ENCODE measurements at places on chromosomes 12 and 14.
A peak's percentile ranks its signal among the peaks of the same experiment; 100 is the strongest.

DNA sequence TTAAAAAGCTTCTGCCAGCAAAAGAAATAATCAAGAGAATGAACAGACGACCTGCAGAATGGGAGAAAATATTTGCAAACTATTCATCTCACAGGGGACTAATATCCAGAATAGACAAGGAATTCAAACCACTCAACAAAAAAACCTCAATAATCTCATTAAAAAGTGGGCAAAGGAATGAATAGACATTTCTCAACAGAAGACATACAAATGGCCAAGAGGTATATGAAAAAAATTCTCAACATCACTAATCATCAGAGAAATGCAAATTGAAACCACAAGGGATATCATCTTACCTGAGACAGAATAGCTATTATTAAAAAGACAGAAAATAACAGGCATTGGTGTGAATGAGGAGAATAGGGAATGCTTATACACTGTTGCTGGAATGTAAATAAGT lies 270.0 kb downstream of the DACT1 start:
- DNase-seq = no peak

- DNase-seq = no peak
Observed at GRCh38 chr14:23939607-23940326, 13.8 kb upstream of the DHRS4 start.

DNA sequence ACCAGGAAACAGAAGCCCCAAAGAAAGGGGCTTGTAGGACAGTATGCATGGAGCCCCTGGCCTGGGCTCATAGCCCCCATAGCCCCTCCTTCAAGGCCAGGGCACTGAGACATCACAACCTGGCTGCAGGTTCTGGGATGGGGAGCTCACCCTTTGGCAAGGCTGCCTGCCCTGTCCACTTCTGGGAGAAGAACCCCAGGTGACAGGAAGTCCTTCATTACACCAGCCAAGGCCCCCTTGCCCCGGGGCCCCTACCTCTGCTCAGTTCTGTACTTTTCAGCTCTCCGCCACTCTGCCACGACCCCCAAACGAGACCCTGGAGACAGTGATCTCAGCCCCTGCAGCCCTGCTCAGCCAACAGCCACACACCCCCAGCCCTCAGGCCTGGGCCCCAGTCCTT lies 223.2 kb upstream of the RTL1 start:
- DNase-seq = no peak

GRCh38 chr12:98421316-98421715 lies 94.1 kb upstream of the TMPO start:
- DNase-seq = no peak

DNA sequence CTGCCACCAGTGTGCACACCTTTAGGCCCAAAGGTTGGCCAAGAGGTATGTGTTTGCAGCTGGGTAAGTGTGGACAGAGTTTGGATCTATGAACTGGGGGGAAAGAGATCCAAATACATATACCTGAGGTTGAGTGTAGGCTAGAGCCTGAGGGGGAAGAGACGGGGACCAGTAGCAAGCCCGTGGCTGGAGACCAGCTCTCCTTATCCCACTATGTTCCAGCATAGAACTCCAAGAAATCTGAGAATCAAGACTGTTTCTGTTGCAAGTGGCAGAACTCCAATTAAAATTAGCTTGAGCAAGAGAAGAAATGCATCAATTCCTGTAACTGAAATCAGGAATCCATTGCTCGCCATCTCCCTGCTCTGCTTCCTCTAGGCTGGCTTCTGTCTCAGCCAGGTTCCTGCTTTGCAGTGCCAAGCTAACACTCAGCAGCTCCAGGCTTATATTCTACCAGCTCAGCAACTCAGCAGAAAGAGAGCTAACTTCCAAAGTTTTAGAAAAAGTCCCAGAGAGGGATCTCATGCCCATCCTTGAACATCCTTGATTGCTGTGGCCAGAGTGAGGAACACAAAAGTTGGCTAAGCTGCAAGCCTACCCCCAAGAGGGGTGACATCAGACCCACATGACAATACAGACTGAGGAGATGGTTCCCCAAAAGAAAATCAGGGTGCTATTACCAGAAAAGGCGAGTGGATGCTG lies 1.5 kb upstream of the PCK2 start:
- no peak for DNase-seq

GRCh38 chr14:24338843-24339242 lies 948 bp downstream of the RIPK3 start:
- no peak for DNase-seq

- DNase-seq = no peak
Observed at GRCh38 chr12:121287267-121287954, 9.1 kb downstream of the CAMKK2 start.

DNA sequence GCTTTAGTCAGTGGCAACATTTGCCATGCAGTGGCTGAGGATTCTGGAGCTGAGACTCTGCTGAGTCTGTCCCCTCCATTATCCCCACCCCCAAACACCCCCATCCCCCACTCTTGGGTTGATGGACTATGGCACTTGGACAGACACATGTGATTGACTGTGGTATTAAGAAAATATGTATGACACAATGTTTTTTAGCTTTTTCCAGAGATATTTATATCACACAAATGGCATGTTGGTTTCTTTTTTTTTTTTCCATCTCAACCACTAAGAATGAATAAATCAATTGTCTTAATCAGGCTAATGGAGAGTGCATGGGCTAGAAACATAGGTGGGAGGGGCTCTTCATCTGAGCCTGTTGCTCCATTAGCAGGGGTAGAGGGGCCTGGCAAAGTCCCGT lies 30.7 kb upstream of the MAP1LC3B2 start:
- DNase-seq = no peak

DNA sequence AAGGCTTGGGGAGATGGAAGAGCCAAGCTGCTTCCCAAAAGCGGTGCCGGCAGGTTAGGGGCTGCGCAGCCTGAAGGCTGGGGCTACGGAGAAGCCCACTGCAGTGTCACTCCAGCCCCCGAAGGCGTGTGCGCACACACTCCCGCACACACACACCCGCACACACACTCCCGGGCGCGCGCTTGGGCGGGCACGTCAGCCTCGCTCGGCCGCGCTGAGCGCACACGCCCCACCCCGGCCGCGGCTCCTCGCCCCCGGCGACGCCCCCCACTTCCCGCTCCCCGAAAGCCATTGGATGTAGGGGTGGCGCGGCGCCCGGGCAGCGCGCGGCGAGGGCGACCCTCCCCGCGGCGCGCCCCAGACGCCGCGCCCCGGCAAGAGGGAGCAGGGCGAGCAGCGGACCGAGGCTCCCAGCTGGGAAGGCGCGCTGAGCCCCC lies at the start of gene KCNK10:
TSS of gene KCNK10 (minus strand) at position 184 of the 437 bp plus-strand sequence. CDS start 471 bp downstream, outside the sequence.
- no peak for DNase-seq

GRCh38 chr14:68654471-68654941 lies 138.4 kb downstream of the ZFP36L1 start:
- DNase-seq = no peak

GRCh38 chr12:22691319-22691718 lies 66.3 kb downstream of the ETNK1 start:
- DNase-seq = no peak

GRCh38 chr12:94099632-94100031 lies 48.7 kb upstream of the PLXNC1 start:
- no peak for DNase-seq

DNA sequence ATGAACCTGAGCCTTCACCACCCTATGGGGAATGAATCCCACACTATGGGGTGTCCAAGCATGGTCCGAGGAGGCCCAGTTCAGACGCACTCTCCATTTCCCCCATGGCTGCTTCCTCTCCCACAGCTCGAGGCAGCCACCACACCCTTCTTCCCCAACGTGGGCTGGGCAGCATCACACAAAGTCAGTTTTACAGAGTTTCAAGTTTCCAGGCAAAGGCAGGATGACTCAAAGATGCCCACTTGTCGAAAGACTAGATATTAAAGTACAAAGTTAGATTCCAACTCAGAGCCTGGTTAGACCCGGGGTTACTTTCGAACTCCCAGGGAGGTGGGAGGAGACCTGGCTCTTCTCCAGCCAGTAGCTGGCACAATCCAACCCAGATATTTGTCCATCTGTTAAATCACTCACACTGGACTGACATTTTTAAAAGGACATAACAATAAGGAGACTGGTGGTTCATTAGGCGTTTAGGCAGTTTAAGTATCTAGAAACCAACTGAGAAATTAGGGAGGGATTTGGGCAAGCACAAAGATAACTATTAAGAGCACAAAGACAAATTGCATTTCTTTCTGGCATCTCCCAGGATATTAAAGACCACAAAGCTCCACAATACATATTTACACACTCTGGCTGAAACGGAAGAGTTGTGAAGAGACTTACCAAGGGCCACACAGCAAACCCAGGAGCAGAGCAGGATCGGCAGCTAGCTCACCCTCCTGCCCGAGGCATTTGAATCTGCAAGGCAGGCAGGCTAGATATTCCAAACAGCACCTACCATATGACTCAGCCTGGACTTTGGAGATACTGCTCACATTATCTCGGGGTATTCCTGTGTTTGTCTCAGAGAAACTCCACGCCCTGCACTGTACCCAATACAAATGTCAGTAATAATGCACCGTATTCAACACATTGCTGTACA lies 34.8 kb downstream of the TMCC3 start:
- DNase-seq = no peak

DNA sequence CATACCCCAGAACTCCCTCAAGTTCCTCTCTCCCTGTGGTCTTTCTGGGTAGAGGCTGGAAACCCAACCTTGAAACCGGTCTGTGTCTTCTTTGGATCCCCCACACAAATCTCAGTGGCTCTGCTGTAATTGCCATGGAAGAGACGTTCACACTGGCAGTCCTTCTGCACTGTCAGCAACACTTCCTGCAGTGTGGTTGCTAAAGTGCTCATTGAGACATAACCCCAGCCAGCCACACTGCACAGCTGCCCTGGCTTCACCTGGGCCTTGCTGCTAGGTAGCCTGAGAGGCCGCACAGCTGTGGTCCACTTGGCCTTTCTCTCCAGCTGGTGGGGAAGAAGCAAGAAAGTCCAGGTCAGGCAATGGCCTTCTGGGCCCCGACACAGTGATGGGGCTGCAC lies 2.4 kb downstream of the GZMH start:
- DNase-seq = no peak

- no peak for DNase-seq
Observed at GRCh38 chr12:119665164-119665929, 2.6 kb upstream of the PRKAB1 start.

GRCh38 chr14:51616724-51617409 lies 34.8 kb upstream of the FRMD6 start:
- no peak for DNase-seq

DNA sequence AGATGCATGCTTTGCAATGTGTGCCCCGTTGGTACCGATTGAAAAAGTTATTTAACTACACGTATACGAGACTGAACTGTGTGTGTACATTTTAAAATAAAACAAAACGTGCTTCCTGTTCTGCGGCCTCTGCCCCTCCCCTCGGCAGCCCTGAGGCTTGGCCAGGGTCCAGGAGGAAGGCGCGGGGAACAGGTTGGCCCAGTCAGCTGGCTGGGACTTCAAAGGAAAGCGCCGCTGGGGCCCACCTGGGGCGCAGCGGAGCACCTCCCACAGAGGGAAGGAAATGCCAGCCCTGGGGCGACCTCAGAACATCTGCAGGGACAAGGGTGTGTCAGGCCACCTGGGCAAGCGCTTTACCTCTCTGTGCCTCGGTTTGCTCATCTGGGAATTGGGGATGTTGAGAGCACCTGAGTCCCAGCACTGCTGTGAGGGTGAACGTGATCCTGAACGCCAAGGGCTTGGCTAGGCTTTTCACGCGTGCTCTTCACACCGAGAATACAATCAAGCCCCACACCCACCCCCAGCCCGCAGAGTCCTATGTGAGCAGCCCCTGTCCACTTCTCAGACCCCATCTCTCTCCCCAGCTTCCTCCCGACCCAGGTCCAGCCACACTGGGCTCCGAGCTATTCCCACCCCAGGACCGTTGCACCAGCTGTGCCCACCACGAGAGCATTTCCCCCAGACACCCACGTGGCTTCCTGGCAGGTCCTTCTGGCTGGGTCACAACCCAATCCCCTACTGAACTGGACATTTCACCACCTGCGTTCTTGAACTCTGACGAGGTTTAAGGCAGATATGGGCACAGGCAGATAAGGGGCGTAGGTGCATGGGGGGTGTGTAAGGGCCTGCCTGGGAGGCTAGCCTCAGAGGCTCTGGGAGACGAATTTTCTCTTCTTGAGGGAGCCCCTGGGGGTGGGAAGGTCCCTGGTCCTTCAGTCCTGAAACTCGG lies 41.9 kb upstream of the NCOR2 start:
- peak; percentile 77 for DNase-seq

GRCh38 chr12:32917094-32917611 lies 20.6 kb upstream of the PKP2 start:
- no peak for DNase-seq

Measured in GDM1 (cell line).